Fibroblast of skin of right biceps (primary cell): ENCODE measurements at places on chromosomes 16 and 17.
A peak's percentile ranks its signal among the peaks of the same experiment; 100 is the strongest.

- DNase-seq, result no peak
Measured at GRCh38 chr16:84948851-84949610, 62.3 kb downstream of the ZDHHC7 start.

GRCh38 chr17:4945176-4945943, 3.0 kb downstream of the PFN1 start:
- peak; percentile 90 for DNase-seq

GRCh38 chr17:53818929-53819328, 3.8 kb upstream of the KIF2B start:
- no peak for DNase-seq

- no peak for DNase-seq
Measured at GRCh38 chr17:60527701-60528100, 1.7 kb upstream of the APPBP2 start.

GRCh38 chr17:49193513-49194296, 16.7 kb downstream of the GNGT2 start:
- peak; percentile 75 for DNase-seq

DNA sequence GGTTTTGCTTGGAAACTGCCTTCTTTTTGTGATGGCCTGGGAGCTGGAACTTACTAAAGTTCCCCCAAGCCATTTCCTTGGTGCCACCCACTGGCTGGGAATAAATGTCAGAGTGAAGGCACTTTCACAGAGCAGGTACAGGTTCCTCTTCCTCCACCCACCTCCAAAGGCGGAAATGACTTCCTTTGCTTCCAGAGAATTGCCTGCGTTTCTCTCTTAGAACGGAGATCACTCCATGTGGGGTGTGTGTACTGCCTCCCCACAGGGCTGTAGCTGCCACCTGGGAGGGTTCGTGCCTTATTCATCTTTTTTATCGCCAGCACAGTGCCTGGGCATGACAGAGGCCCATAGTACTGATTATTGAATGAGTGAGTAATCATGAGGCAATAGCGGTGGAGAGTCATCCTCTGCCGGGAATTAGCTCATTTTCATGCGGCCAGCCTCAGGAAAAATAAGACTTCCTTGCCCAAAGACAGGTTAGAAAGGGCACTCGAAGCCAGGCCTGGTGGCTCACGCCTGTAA, 32.2 kb upstream of the HAS3 start:
- peak; percentile 81 for DNase-seq

DNA sequence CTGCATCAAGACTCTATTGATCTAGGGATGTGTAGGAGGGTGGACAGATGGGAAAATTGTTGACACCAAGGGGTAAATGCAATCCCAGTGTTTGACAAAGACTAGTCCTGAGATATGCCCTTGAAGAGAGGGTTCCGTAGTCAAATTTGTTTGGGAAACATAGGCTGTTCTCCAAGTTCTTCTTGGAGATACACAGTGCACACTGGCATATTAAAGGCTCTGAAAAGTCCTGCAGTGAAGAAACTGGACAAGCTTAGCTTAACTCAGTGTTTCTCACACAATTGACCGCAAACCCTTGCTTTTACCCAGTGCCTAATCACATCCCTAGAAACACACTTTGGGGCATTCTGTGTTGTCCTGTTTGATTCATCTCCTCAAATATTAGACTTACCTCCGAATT, 10.8 kb downstream of the DHRS7C start:
- no peak for DNase-seq

DNA sequence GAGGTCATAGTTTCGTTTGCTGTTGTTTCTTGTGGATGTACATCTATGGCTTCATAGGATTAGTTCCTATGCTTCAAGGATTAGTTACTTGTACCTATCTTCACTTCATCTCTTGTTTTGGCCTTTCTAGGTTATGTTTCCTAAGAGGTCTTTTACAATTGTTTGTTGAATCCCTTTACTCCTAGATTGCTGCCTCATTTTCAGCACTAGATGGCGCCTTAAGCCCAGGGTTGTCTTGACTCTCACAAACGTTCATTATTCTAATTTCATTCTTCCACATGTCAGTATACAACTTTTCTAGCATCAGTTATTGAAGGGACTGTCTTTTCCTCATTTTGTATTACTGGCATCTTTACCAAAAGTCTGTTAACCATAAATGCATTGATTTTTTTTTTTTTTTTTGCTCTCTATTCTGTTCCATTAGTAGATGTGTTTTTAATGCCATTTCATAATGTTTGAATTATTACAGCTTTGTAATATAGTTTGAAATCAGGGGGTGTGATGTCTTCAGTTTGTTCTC, 45.0 kb upstream of the NACA2 start:
- DNase-seq, result peak; percentile 60

DNA sequence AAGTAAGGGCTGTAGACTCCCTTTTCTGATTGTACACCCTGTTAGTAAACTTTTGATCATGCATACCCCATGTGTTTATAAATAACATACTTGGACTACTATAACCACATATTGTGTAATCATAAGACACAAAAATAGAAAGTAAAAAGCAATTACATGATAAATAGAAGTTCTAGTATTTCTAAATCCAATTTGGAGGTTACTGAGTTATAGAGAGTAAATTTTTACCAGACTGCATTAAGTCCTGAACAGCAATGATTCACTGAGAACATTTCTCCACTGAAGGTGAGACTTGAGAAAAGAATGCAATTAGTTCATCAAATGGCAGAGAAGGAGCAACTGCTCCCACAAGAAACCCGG, 7.7 kb upstream of the TBKBP1 start:
- DNase-seq, result peak; percentile 53

DNA sequence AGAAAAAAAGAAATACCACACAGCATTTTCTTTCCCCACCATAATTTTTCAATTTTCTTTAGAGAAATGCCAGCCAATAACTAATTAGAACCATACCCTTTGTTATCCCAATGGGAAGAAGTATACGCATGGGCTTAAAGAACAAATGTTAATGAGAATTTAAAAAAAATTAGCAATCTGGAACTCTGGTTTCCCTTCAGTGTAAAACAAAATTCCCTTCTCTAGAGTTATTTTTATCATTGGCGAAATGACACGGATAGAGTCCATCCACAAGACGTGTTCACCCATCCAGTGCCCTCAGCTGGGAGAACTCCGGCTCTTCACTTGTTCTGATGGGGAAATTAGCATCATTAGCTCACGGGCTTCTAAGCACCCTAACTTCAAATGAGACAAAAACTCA, 3.3 kb downstream of the NXN start:
- peak; percentile 19 for DNase-seq

- no peak for DNase-seq
Measured at GRCh38 chr17:75922173-75922961, 17.7 kb upstream of the MRPL38 start.

DNA sequence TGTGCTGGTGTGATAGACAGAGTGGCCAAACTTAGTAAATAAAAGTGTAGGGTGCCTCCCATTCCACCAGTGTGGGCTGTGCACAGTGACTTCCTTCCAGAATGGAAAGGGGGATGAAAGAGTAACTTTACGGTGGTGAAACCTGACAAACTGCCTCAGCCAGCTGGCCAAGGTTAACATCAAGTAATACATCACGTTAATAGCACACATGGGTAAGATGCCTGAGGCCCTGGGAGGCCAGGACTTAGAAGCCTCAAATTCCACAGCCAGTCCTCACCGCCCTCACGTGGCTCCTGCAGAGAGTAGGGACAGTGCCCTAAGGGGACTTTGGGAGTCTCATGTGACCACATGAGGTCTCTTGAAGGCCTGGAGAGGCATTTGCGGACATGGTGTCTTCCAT, 14.1 kb downstream of the RMI2 start:
- peak; percentile 88 for DNase-seq

DNA sequence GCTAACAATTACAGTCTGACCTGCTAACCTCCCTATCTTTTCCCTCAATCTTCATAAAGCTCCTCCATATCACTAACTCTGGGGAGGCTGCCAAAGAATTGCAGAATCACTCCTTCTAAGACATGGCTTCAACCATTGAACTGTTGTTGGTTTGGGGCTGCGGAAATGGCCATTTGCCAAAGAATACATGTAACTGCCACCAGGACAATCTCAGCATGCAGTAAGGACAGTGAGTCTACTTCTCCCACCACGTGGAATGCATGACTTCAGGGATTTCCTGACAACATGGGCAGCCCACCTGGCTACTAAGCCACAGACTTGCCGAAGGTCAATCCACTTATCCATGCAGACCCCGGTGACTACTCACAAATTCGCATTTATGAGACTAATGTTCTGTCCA, 104.3 kb upstream of the NUDT7 start:
- DNase-seq, result peak; percentile 0

DNA sequence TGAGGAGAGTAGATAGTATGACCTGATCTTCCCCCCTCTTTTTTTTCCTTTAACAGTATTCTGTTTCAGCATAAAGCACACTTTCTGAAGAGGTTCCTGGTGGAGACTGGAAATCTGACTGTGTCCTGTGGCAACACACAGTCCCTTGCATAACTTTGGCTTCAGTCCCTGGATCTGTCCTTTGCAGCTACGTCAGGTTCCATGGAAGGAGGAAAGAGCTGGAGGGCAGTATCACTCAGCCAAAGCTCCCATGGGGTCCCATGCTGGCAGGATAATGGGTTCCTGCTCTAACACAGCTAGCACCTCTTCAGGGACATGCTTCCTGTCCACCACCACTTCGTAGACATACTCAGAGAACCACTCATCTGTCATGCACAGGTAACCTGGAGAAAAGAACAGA, 13.3 kb upstream of the SLC6A4 start:
- DNase-seq, result no peak

- DNase-seq, result peak; percentile 73
Measured at GRCh38 chr16:53504665-53505064, 1.7 kb upstream of the AKTIP start.

DNA sequence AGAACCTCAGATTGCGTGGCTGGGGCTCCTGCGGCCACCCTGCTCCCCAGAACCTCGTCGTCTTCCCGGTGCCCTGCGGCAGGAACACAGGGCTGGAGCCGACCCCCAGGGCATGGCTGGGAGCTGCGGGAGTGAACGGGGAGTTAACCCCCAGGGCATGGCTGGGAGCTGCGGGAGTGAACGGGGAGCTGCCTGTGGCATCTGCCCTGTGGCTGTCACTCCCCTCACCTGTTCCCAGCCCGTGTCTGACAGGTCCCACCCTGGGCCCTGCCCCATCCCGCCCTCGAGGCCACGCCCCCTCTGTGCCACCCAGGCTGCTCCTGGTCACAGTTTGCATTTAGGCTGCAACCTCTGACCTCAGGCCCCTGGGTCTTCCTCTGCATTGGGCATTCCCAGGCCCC, 39.4 kb upstream of the ACSF3 start:
- DNase-seq, result no peak

DNA sequence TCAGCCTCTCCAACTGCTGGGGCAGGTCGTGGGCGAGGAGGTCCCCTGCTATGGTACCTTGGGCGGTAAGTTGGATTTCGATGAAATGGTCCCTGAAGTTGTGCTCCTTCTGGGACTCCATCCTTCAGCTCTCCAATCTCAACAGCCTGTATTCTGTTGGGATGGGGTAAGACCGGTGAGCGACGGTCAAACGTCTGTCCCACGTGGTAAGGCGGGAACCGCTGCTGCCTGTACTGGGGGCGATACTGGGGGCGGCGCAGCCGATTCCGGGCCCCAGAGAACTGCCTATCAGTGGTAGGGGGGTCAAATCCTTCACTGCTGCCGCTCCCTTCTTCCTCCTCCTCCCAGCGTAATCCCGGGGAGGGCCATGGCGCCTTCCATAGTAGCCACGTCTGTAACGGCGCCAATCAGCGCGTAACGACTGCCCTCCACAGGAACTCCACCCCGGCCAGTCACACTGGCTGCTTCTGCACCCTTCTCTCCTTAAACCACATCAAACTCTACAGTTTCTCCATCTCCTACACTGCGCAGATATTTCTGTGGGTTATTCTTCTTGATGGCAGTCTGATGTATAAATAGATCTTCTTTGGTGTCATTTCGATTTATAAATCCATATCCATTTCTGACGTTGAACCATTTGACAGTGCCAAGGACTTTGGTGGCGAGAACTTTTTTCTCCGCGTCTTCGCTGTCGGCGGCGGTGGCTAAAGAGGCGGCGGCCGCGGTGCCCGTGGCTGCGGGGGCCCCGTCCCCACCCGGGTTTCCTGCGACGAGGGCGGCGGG, 41.1 kb downstream of the AHSP start:
- peak; percentile 22 for DNase-seq

- DNase-seq, result peak; percentile 2
Measured at GRCh38 chr16:24070851-24071250, 185.3 kb upstream of the CACNG3 start.

- DNase-seq, result no peak
Measured at GRCh38 chr16:23896832-23897821, 61.3 kb downstream of the PRKCB start.

DNA sequence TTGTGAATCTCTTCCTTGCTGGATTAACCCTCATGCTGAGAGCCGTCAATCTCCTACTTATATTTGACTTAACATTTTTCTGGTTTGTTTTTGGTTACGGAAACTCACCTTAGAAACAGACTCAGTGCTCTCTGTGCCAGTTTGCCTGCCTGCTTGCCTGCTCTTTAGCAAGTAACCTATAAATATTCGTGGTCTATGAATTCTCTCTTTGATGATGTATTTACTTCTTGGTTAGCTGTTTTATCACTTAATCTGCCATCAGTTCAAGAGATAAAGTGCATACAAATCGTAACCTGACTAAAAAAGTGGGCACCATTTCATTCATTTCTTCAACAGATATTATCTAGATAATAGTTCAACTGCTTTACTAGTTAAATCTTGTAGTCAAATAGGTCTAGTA, 26.7 kb downstream of the CYB5B start:
- no peak for DNase-seq

DNA sequence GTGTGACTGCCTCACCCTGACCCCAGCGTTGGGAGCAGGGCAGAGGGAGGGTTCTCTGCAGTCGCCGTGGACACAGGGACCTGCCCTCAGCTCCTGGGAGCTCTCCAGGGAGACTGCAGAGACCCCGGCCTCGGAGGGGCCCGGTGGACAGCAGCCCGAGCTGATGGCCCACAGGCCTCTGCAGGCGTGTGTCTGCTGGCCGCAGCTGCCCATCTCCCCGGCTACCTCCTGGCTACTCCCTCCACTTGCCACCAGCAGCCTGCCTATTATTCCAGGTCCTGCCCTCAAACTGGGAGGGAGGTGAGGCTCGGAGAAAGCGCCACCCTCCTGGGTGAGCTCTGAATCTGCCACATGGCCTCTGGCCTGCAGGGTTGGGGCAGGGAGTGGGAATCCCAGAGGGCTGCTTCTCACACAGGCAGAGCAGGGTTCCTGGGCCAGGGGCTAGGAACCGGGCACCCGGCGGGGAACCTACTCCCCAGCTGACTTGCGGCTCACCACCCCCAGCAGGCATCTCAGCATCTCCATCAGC, 7.2 kb downstream of the SLC16A5 start:
- DNase-seq, result no peak

GRCh38 chr17:2393174-2393953, 7.5 kb downstream of the MNT start:
- peak; percentile 91 for DNase-seq

DNA sequence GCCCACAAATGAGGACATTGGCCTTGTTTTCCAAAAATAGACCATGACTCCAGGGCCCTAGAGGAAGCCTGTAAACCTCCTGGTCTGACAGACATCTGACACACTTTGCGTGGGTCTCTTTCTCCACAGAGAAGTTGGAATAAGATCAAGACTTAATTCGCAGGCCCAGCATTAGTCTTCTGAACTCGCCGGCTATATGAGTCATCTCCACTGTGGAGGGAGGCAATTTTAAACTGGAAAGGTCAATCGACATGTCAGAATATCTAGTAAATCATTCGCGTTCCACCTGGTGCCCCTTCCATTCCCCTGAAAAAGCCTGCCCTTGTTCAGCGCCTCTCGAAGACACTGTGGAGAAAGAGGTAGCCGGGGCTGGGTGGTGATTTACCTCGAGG, 140.1 kb downstream of the CLEC16A start:
- peak; percentile 84 for DNase-seq
